ENCODE measurements at places on chromosomes 2 and 18.

GRCh38 chr2:221318376-221319130 is 253.6 kb downstream of the EPHA4 start:
- no peaks in the 10 kb centered on the region for H3K27me3 ChIP-seq
- no peak overlapping the region for H3K27ac ChIP-seq
- H3K4me1 ChIP-seq, result no peaks in the 10 kb centered on the region
- no peak overlapping the region for H3K4me3 ChIP-seq
- H3K36me3 ChIP-seq, result no peaks in the 10 kb centered on the region

GRCh38 chr2:199987586-199987985 is 32.2 kb downstream of the MAIP1 start:
- no peak overlapping the region for H3K4me3 ChIP-seq
- H3K27ac ChIP-seq, result no peak overlapping the region
- peaks cover 17% of the 10 kb centered on the region for H3K4me1 ChIP-seq
- H3K36me3 ChIP-seq, result no peaks in the 10 kb centered on the region
- no peaks in the 10 kb centered on the region for H3K27me3 ChIP-seq

DNA sequence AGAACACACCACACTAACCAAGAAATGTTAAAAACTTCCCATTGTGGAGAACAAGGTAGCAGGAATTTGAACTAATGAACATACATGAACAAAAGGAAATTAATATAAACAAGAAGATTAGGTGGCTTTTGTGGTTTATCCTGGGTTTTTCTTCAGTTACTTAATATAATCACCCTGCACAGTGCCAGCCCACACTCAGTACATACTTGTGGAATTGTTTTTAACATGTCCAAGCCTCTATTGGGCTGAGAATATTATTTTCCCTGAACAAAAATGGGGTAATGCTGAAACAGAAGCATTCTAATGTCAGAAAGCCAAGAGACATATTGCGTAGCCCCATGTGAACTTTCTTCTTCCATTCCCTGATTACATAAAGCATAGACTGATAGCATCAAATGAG is 202.8 kb downstream of the DNER start:
- DNase-seq, result no peak
- H3K27ac ChIP-seq, result no peak overlapping the region
- no peaks in the 10 kb centered on the region for H3K36me3 ChIP-seq

GRCh38 chr2:180670302-180671003 is 310.0 kb upstream of the UBE2E3 start:
- no peak overlapping the region for H3K4me3 ChIP-seq
- H3K36me3 ChIP-seq, result no peaks in the 10 kb centered on the region
- no peak overlapping the region for H3K27ac ChIP-seq
- no peaks in the 10 kb centered on the region for H3K4me1 ChIP-seq

DNA sequence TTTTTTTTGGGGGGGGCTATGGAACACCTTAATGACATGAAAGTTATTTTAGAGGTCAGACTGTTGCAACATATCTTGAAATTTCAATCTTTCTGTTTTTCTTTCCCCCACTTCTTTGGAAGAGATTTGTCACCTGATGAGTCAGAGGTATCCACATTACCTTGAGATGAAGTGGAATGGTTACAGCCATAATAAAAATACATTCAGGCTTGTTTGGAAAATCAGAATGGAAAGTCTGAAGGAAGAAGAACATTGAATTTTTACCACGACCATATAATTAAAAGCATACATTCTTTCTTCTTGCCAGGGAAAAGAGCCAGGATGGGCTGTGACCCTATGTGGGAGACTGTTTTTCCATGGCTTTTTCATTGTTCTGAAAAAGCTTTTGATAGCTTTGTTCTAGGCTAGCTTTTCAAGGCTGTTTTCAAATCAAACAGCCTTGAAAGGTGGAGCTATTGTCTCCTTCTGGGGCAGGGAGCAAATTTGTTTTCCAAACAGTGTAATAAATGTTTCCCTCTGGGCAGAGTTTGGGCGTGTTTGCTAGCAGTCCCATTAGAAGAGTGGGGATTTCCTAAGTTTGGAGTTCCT is 2.3 kb upstream of the GTF3C3 start:
- DNase-seq, result peak; percentile 1
- peaks cover 3% of the 10 kb centered on the region for H3K27me3 ChIP-seq
- H3K27ac ChIP-seq, result no peak overlapping the region
- peaks cover 2% of the 10 kb centered on the region for H3K36me3 ChIP-seq

DNA sequence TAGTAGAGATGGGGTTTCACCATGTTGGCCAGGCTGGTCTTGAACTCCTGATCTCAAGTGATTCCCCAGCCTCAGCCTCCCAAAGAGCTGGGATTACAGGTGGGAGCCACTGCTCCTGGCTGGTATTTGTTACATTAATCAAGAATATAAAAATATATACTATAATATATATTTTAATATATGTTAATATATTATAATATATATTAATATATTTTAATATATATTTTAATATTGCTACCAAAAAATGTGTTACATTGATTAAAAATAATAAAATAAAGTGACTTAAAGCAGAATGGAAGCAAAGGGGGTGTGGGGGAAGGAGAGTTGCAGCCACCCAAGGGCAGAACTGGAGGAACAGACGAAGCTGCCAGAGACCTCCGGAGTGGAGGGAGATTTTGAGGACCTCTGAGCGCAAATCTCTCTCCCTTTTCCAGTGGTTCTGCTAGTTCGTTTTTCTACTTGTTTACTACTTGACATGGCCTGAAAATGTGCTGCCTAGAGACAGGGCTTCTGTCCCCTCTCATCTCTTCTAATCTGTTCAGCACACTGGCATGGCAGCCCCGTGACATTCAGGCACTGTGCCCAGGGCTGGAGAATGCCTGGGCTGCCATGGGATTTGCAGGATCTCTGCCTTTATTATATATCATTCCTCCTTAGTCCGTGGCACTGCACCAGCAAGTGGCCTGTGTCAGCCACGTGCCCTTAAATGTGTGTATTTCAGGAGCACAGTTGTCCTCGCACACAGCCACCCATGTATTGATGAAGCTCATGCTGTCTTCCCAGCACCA is 47.9 kb upstream of the RAB12 start:
- H3K4me3 ChIP-seq, result no peak overlapping the region
- no peak for DNase-seq
- H3K27ac ChIP-seq, result no peak overlapping the region
- H3K4me1 ChIP-seq, result peaks cover 7% of the 10 kb centered on the region
- no peaks in the 10 kb centered on the region for H3K27me3 ChIP-seq

GRCh38 chr2:198659096-198659870 is 798.5 kb downstream of the SATB2 start:
- H3K4me3 ChIP-seq, result no peak overlapping the region
- no peaks in the 10 kb centered on the region for H3K36me3 ChIP-seq
- H3K27me3 ChIP-seq, result no peaks in the 10 kb centered on the region
- no peak overlapping the region for H3K27ac ChIP-seq
- DNase-seq, result peak; percentile 81
- H3K4me1 ChIP-seq, result no peaks in the 10 kb centered on the region

- H3K36me3 ChIP-seq, result no peaks in the 10 kb centered on the region
- no peak within 1 kb of the TSS for H3K4me3 ChIP-seq
- DNase-seq, result no peak
- H3K27me3 ChIP-seq, result peaks cover 33% of the 10 kb centered on the region
Measured at GRCh38 chr2:73202156-73203054, at the start of gene NOTO. TSS of gene NOTO (plus strand) at chr2:73202574. CDS start at chr2:73202667, 93 bp downstream.

GRCh38 chr2:215066124-215066523 is 72.3 kb downstream of the ABCA12 start:
- H3K27ac ChIP-seq, result no peak overlapping the region
- DNase-seq, result no peak
- H3K27me3 ChIP-seq, result no peaks in the 10 kb centered on the region
- no peaks in the 10 kb centered on the region for H3K4me1 ChIP-seq
- H3K4me3 ChIP-seq, result no peak overlapping the region
- no peaks in the 10 kb centered on the region for H3K36me3 ChIP-seq

DNA sequence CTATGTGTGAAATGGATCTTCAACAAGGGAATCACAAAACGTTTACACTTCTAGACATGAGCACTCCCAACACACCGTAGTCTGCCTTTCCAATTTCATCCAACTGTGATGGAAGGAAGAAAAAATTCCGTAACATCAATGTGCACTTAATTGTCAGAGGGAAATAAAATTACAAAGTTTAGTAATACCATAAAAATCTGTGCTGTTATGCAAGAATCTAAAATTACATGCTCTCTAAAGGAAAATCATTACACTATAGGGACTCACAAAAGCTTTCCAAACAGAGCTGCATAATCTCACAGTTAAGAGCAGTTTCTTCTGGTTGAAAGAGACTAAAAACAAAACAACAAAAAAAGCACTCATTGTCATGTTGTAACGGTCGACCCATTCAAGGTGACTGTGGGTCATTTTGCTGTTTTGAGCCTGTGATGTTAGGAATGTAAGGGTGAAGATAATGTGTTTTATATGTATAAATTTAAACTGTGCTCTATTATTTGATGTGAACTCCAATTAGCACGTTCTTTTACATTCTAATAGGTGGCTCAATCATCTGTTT is 698.0 kb downstream of the TDRD15 start:
- no peak overlapping the region for H3K4me3 ChIP-seq
- no peaks in the 10 kb centered on the region for H3K36me3 ChIP-seq
- peaks cover 2% of the 10 kb centered on the region for H3K4me1 ChIP-seq
- H3K27ac ChIP-seq, result no peak overlapping the region
- no peaks in the 10 kb centered on the region for H3K27me3 ChIP-seq

- DNase-seq, result no peak
- H3K36me3 ChIP-seq, result no peaks in the 10 kb centered on the region
- H3K4me1 ChIP-seq, result peaks cover 9% of the 10 kb centered on the region
- no peak overlapping the region for H3K4me3 ChIP-seq
- H3K27me3 ChIP-seq, result no peaks in the 10 kb centered on the region
Measured at GRCh38 chr18:10410472-10411308, 43.7 kb upstream of the APCDD1 start.

- H3K27me3 ChIP-seq, result no peaks in the 10 kb centered on the region
- no peak overlapping the region for H3K4me3 ChIP-seq
- H3K27ac ChIP-seq, result no peak overlapping the region
- peaks cover 6% of the 10 kb centered on the region for H3K36me3 ChIP-seq
Measured at GRCh38 chr18:79413901-79414300, 18.2 kb downstream of the NFATC1 start.

DNA sequence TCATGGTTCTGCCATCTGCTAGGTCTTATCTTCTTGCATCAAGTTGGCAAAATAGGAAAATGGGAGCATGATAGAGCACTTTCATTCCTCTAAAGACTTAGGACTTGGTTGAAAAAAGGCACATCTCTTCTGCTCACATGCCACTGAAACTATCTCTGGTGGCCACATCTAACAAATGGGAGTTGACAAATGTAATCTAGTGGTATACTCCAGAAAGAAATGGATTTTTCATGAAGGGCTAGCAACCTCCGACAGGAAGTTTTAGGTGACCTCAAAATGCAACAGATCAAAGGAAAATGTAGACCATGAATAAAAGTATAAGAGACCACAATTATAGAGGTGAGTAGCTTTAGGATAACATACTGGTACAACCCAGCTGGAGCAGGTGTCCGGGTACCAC is 224.1 kb downstream of the SETBP1 start:
- no peak overlapping the region for H3K27ac ChIP-seq
- DNase-seq, result no peak
- no peaks in the 10 kb centered on the region for H3K4me1 ChIP-seq
- H3K4me3 ChIP-seq, result no peak overlapping the region

DNA sequence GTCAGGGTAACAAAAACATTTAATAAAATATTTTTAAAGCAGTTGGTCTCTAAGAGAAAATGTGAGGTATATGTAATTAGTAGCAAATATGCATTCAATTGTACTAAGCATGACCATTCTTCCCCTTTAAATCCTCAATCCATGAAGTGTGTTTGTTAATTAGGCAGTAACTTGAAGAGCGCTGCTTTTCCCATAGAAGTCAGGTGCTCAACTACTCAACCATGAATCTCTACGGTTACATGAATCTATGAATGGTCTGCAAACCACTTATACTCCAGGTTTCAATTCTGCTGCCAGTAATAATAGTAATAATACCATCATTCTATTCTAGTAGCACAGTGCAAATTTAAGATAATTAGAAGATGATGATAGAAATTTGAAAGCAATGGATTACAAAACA is 55.8 kb downstream of the SLC8A1 start:
- no peak overlapping the region for H3K4me3 ChIP-seq
- peak overlapping the region; percentile 45 for H3K27ac ChIP-seq
- peaks cover 22% of the 10 kb centered on the region for H3K4me1 ChIP-seq
- no peak for DNase-seq
- H3K36me3 ChIP-seq, result no peaks in the 10 kb centered on the region
- H3K27me3 ChIP-seq, result no peaks in the 10 kb centered on the region

DNA sequence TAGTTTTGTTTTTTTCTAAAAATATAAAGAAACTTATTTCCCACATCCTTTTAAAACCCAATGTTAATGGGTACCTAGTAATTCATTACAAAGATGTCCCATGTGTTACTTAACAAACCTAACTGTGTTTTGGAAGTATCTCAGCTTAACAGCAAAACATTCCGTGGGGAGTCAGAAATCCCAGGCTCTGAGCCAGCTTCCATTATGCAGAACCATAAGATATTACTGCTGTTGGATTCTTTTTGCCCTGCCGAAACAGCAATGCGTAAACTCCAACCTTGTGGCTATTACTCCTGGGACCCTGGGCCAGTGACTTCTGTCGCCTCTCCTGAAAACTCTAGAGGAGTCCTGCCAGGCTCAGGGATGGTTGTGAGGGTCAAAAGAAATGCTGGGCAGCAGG is 174.1 kb downstream of the UXS1 start:
- H3K27me3 ChIP-seq, result no peaks in the 10 kb centered on the region
- peak; percentile 71 for DNase-seq
- H3K4me1 ChIP-seq, result peaks cover 23% of the 10 kb centered on the region
- H3K27ac ChIP-seq, result no peak overlapping the region
- H3K4me3 ChIP-seq, result no peak overlapping the region
- no peaks in the 10 kb centered on the region for H3K36me3 ChIP-seq
